ENCODE measurements at places on chromosomes 16 and 17.

GRCh38 chr17:21212826-21213637, 929 bp downstream of the TMEM11 start:
- no peak for DNase-seq

GRCh38 chr16:88449267-88449561, 3.9 kb upstream of the ZFPM1 start:
- no peak for DNase-seq

DNA sequence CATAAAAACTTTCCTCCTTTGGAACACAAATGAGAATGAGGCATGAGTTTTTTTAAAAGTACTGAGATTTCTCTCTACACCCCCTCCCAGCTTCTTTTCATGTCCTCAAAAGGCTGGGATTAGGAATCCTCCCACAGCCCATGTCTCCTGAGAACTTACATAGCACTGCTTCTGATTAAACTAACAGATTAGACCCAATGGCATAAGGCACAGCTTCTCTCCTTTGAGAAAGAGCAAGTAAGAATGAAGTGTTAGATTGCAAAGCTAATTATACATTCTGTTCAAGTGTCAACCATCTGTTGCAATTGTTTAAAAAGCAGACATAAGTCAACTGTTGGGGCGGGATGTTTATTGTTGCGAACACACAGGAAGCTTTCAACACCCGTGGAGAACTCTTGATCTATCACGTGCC, 715.1 kb downstream of the CDH11 start:
- peak; percentile 16 for DNase-seq

DNA sequence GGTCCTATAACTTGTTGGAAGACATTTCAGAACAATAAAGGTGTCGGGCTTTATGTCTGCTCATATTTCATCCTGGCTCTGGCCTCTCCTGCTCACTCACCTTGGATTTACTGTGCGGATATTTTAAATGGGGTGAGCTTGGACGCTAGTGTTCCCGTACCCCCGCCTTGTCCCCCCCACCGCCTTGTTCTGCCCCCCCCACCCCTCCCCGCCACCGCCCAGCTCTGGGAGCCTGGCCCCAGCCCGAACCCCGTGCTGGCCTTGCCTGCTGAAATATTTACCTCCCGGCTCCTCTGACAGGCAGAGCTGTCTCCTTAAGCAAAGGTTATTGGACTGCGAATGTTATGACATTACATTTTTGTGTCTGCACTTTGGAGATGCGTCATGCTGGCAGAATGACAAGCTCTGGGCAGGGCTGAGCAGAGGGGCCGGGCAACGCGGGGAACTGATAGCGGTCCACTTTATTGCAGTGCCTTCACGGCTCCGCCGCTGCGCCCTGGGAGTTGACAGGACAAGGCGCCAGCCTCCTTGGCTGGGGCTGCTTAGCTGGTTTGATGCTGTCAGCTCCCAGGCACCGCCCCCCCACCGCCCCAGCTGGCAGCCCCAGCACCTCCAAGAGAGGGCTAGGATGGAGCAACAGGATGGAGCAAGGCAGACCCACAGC, 222.5 kb upstream of the GSE1 start:
- DNase-seq: peak; percentile 91

DNA sequence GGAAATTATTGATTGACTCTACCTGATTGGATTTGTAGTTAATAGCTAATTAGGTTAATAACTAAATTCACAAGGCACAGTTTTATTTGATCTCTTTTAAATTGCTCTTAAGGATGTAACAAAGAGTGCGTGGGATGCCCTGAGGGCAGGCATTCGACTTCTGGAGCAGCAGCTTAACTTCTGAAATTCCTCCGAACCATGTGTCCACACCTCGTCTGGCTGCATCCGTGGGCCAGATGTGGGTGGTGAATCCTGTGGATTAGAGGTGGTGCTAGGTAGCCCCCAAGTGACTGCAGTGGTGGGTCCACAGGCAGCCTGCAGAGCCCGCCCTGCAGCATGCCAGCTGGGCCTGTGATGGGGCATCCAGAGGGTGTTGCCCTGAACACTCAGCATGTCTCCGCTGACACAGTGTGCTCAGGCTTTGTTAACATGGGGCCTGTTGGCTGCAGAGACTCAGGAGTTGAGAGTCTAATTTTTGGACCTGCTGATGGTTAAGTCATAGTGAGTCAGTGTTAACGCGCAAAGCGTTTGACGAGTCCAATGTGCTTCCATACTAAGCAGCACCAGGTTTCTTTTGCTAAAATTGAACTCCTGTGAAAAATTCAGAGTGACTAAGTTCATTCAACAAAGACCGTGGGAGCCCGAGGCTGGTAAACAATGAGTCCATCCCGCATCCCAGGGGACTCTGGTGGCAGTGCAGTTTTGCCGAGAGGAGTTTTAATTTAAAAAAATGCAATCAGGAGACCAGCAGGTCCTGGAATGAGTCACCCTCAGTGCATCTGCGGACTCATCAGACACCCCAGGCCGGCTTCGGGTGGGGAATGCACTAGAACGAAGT, 3.8 kb upstream of the NPB start:
- DNase-seq: peak; percentile 85

DNA sequence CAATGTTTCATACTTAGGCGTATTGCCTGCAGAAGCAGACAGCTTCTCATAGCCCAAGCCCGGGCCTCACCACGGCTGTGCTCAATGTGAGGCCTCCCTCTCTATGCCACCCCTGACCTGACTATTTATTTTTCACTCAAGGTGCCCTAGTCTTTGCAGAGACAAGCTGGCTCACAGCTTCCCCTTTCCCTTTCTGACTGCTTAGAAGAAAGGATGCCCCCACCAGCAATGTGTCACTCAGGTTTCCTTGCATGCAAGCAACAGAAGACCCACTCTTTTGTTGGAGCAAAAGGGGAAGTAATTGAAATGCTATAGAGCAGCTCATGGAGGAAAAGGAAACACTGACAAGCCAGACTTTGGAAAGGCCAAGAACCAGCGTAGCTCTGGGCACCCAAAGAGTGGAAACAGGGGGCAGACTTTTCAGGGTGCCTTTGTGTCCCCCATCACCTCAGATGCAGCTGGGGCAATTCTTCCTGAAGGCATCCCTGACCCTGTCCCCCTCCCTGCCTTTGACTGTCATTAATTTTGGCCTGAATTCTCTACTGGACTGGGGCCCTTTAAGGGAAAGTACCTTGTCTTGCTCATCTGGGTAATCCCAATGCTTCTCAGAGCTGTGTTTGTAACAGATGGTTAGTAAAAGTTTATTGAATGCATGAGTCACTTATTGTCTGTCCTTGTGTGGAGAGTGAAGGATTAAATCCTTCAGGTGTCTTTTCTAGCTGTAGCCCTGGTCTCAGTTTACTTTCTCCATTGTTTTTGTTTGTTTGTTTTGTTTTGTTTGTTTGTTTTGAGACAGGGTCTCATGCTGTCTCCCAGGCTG, 17.8 kb downstream of the RGS9 start:
- no peak for DNase-seq

GRCh38 chr16:83312015-83312717, 495.6 kb upstream of the HSBP1 start:
- DNase-seq: no peak

- DNase-seq: no peak
Measured at GRCh38 chr17:59874376-59874775, 18.4 kb downstream of the TUBD1 start.

DNA sequence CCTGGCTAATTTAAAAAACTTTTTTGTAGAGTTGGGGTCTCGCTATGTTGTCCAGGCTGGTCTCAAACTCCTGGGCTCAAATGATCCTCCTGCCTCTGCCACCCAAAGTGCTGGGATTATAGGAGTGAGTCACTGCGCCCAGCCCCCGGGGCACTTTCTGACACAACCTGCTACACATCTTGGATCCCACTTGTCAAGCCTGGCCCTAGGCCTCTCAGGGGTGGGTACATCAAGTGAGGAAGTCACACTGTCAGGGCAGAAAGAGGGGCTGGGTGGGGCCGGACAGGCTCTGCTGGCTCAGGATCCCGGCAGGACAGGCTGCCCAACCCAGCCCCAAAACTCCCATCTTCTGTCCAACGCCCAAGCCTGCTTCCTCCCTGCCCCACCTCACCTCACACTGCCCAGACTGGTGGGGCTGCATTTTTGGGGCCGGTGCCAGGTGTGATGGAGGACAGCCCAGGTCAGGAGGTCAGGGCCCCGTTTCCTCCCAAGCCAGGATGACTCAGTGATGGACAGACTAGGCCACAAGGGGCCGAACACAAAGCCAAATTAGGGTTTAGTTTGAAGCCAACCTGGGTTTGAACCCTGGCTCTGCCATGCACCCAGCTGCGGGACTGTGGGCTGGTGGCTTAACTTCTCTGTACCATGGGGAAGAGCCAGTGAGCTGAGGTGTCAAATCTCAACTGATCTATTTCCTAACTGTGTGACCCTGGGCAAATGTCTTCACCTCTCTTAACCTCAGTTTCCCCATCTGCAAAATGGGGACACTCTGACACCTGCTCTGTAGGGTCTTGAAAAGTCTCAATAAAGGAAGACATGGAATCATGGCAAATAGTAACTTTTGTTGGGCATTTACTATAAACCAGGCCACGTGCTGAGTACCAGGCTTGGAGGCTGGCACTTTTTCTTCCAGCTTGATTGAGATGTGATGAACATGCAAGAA, 8.9 kb upstream of the PPL start:
- DNase-seq: no peak

DNA sequence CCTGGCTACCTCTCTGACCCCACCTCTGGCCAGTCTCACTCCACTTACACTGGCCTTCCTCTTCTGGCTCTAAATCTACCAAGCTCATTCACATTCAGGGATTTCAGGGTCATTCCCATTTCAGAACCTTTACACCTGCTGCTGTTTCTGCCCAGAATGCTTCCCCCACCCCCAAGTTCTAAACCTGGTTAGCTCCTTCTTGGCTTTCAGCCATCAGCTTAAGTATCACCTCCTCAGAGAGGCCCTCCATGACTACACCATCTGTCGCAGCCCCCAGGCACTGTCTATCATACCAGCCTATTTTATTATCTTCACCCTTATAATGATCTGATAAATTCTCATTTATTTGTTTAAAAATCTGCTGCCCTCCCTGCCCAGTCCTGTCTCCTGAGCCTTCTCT, 23.3 kb upstream of the NGFR start:
- no peak for DNase-seq

GRCh38 chr16:56930486-56931270, 1.3 kb upstream of the HERPUD1 start:
- DNase-seq: no peak

DNA sequence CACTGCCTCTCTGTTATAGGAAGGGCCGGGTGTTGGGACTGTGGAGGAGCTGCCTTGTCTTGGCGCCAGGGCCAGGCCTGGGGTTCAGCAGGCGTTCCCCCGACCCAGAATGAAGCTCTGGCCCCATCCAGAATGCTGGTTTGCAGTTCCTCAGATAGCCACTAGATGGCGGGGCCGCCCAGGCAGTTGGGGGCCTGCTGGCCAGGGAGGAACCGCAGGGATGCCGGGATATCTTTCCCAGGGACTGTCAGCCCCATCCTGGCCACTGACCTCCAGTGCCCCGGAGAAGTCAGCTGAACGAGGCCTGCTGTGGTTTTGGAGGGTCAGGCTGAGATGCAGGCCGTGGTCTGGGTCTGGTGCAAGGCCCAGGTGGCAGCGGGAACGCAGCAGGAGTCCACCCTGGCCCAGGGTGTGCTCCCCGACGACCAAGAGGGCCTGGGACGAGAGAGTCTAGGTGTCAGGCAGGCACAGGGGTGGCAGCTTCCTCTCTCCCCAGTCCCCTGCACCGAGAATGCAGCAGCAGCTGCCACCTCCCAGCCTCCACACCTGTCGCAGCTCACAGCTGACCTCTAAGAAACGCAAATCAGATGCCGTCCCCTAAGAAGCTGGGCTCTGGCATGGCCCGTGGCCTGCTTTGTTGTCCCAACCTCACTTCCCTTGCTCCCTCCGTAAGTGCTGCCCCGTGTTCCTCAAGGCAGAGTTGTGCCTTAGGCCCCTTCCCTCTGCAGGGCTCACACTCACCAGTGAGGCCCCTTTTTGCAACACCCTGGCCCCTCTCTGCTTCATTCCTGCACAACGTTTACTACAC, 51.2 kb downstream of the RMI2 start:
- peak; percentile 64 for DNase-seq

- no peak for DNase-seq
Measured at GRCh38 chr17:6046931-6047330, 23.2 kb upstream of the WSCD1 start.

DNA sequence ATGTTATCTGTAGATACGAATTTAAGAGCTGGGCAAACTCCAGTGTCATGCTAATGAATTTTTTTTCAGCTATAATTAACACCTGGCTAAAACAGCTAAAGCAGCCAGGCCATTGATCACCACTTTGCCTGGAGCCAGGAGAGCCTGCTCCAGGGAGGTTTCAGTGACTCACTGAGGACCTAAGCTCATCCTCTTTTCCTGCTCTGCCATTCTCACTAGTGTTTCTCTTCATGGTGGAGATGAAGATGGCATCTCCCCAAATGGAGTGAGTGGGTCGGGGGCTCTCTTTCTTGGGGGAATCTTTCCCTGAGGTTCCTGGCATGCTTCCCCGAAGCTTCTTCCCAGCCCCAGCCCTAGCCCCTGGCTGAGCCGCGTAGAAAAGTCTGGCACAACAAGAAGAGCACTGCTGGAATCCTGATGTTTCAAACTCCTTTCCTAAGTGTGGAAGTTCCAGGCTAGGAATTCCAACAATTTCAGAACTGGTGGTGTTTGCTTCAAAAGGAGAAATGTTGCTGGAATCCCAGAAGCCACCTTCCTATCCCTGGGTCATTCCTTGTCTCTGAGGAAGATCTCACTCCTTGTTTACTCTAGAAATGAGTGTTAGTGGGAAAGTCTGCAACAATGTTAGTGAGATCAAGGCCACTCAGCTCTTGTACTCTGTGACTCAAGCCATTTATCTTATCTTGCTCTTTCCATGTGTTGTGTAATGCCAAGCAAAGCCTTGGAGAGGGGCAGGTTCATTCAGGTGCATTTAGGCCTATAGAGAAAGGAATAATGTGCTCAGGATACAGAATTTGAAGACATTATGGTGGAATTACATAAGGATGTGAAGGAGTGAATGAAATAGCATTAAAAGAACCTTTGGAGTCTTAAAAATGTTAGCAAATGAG, 26.0 kb upstream of the B4GALNT2 start:
- peak; percentile 31 for DNase-seq

DNA sequence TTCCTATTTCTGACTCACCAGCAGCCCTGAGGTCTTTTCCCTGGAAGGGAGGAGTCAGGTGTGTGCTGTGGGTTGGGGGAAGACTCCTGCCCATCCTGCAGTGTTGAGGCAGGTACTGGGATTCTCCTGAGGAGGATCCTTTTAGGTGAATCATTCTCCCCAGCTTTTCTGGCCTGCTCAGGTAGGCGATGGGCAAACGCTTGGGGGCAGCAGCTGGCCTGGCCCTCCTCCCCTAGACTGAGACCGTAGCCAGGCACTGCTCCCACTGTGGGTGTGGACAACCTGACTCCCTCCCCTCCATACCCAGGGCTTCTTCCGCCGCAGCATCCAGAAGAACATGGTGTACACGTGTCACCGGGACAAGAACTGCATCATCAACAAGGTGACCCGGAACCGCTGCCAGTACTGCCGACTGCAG, 15.1 kb downstream of the GJD3 start:
- no peak for DNase-seq

GRCh38 chr17:4584917-4585637, 748 bp downstream of the SMTNL2 start:
- no peak for DNase-seq

GRCh38 chr17:73733517-73733916, 89.3 kb upstream of the SDK2 start:
- no peak for DNase-seq

GRCh38 chr16:70663524-70664324, 17.4 kb downstream of the IL34 start:
- DNase-seq: no peak

- DNase-seq: no peak
Measured at GRCh38 chr16:3095869-3096268, 3.2 kb downstream of the ZSCAN10 start.
